ENCODE measurements at places on chromosomes 3 and 15. TPM values are rescaled to one million over a fixed set of nuclear protein-coding genes. Genes with fewer than 3 reads are reported as not detected.

- peak; percentile 59 for DNase-seq
These were observed 110.0 kb downstream of the AQP9 start for GRCh38 chr15:58247855-58248842.

DNA sequence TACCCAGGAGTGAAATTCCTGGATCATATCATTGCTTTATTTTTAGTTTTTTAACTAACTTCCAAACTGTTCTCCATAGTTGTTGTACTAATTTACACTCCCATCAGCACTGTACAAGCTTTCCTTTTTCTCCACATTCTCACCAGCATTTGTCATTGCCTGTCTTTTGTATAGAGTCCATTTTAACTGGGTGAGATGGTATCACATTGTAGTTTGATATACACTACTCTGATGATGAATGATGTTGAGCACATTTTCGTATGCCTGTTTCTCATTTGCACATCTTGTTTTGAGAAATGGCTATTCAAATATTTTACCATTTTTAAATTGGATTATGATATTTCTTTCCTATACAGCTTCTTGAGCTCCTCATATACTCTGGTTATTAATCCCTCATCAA is 1586.6 kb downstream of the SI start:
- no peak for DNase-seq

DNA sequence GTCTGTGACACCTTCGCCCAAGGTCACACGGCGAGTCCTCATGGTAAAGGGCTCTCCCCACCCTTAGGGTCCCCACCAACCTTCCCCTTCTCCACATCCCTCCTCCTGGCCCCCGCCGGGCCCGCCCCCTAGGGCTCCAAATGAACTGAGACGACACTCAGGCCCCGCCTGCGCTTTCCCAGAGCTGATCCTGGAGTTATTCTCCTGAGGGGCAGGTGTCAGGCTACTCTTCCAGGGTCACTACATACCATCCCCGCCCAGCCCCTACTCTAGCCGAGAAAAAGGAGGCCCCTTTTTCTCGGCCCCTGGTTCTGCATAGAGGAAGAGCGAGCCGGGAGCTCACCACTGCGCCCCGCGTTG is 292 bp downstream of the USP4 start:
- DNase-seq, result no peak

LMAN1L gene
- total RNA-seq, result 0.60 TPM

DZIP1L gene
- 1.8 TPM for total RNA-seq

EID1 gene
- 128 TPM for total RNA-seq

RLBP1 gene
- not detected for total RNA-seq
